Caudate nucleus (tissue), 63 donors: ENCODE measurements at places on chromosomes 4 and X.

DNA sequence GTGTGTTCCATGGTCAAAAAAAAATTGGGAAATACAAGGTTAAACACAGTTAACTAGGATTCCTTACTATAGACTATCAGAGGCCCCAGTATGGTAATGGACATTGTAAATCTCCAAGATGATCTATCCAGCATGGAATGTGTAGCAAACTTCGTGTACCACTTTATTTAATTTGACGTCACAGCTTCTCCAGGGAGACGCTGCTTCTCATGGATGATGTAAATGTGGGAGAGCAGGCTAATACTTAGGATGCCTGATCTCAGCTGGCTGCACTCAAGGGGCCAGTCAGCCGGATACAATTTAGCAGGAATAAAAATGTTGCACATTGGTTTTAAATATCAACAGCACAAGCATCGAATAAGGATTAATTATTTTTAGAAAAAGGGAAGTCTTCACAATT lies 111.7 kb upstream of the HPF1 start:
- no peak for DNase-seq

- no peak for DNase-seq
Measured at GRCh38 chrX:68175562-68175961, 257.7 kb downstream of the OPHN1 start.

GRCh38 chr4:188941524-188942119 lies 802.4 kb downstream of the TRIML1 start:
- no peak for DNase-seq

- no peak for DNase-seq
Measured at GRCh38 chr4:81465406-81466340, 6.0 kb downstream of the RASGEF1B start.

DNA sequence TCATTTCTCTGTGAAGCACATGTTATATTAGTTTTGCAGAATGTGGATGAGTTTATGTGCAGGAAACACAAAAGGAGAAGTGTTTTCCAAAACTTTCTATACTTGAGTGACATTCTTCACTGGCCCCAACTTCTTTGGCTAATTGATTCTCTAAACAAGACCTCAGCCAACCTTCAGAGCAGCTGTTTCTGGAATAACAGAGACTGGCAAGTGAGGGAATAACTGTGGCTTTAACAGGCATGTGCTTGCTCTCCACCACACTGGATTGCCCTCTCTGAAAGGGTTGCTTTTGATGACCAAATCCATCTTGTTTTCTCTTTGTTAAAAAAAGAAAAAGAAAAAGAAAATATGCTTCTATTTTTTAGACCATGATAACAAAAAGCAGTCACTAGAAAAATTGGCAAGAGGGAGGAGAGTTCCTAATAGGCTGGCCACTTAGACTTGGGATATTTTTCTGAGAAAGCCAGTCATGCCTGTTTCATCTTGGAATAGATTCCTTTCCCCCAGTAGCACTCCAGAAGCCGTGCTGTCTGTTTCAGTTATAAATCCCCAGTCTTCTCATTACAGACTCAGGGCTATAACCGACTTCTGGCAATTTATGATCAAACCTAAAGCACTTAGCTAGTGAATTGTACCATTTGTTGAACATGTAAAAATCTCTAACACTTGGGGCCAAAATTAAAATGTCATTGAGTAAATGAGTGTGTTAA lies 295.0 kb upstream of the NR3C2 start:
- DNase-seq: no peak

- no peak for DNase-seq
Measured at GRCh38 chr4:159150396-159150795, 47.5 kb downstream of the RAPGEF2 start.

GRCh38 chrX:3527166-3527565 lies 180.7 kb upstream of the MXRA5 start:
- no peak for DNase-seq

- DNase-seq: no peak
Measured at GRCh38 chrX:110399497-110399896, 40.8 kb downstream of the RTL9 start.

DNA sequence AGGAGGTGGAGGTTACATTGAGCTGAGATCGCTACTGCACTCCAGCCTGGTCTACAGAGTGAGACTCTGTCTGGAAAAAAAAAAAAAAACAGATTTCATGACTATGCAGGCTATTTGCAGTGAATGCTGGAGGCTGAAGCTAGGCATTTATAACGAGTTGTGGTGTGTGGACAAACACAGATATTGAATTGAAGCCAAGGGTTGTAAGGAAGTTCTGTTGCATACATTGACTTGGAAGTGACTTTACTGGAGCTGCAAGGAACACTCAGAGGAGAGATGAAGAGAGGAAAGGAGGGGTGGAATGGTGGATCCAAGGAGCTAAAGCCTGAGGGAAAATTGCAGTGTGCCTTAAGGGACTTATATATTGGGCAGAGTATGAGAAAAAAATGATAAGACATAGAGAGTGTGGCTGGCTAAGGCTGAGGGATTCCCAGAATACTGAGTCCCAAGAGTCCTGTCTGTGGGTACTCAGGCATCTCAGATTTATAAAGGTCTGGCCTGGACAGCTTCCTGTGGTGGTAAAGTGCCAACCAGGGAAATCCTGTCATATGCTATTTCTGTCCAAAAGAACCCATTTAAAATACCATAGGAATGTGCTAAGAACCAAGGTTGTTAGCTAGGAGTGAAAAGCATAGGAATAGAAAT lies 87.8 kb upstream of the GUCY1A1 start:
- DNase-seq: no peak

DNA sequence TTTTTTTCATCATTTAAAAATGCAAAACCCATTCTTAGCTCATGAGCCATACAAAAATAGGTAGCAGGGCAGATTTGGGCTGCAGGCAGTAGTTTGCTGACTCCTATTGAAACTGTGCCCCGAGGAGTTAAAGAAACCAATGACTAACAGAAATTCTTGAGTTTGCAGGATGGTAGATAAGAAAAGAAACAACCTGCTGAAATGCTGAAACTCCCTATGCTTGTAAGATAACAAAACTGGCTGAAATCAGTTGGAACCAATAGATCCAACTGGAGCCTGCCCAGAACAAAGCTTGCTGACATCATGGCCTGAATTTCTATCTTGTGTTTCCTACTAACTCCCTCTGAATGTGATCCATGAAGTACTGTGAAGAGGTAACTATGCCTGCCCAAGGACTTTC lies 68.6 kb downstream of the ANOS1 start:
- DNase-seq: no peak

DNA sequence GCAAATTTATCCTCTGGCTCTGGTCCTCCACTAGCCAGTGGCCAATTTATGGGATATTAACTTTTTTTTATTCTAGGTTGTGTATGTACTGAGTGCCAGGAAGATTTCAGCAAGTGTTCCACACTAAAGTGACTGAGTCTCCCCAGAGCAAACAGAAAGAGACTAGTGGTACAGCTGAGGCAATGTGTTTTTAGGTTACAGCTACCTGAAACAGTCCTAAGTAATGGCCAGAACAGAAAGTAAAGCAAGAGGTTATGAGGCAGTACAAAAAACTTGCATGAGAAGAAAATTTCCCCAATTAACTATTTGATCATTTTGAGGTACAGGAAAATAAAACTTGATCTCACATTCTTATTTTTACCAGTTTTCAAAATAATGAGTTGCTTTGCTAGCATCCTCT lies 31.2 kb downstream of the PRDM8 start:
- DNase-seq: no peak

DNA sequence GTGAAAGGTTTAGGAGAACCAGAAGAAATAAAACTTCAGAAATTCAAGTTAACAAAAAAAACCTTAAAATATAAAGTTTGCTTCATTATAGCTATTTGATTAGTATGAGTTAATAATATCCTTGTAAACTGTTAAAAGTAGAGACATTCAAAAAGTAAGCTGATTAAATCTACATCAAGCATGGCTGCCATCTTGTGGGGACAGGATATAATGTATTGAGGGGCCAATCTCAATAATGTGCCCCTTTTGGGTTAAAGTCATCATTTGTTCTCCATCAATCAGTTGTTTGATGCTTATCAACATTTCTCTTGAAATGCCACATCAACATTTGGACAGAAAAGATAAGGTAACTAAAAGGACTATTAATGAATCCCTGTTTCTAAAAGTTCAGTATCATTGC lies 4.6 kb upstream of the GRID2 start:
- no peak for DNase-seq

- no peak for DNase-seq
Measured at GRCh38 chr4:67475155-67475554, 70.1 kb downstream of the CENPC start.

DNA sequence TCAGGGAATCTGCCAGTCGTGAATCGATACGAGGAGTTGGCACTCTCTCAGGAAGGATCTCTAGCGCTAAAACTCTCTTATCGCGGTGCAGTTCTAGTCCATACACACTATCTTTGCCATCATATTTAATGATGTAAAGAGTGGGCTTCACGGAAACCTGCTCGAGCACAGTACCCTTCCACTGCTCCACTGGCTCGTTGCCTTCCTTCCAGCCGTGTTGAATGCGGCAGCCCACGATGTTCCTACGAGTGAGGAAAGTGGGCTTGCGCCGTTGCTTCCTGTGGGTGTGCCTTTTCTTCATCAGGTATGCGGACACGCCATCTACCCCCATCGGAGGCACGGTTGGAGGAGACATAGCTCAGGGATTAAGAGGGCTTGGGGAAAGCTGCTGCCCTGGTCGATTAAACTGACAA lies 661 bp downstream of the SPIN4 start:
- peak; percentile 12 for DNase-seq

- DNase-seq: no peak
Measured at GRCh38 chr4:124183926-124184325, 528.6 kb downstream of the ANKRD50 start.

GRCh38 chr4:154560824-154561231 lies 2.0 kb upstream of the FGB start:
- DNase-seq: no peak

- DNase-seq: no peak
Measured at GRCh38 chrX:3943965-3944364, 230.5 kb upstream of the PRKX start.

GRCh38 chrX:11619441-11619840 lies 46.3 kb downstream of the ARHGAP6 start:
- DNase-seq: no peak
